ENCODE measurements at places on chromosomes 4 and X. TPM values are rescaled to one million over a fixed set of nuclear protein-coding genes. Genes with fewer than 3 reads are reported as not detected.

Gene HSD17B13
- not detected for total RNA-seq

Gene PCSK1N
- 2.0 TPM for total RNA-seq

GRCh38 chrX:128781506-128781905 lies 729.3 kb upstream of the ACTRT1 start:
- peaks cover 2% of the 10 kb centered on the region for H3K27me3 ChIP-seq
- peak; percentile 49 for DNase-seq
- H3K27ac ChIP-seq: no peak overlapping the region
- no peak overlapping the region for H3K4me3 ChIP-seq

GRCh38 chr4:1405636-1406393 lies 427 bp downstream of the NKX1-1 start:
- H3K27ac ChIP-seq: no peak overlapping the region
- H3K4me3 ChIP-seq: no peak overlapping the region
- peaks cover 3% of the 10 kb centered on the region for H3K4me1 ChIP-seq
- peaks cover 13% of the 10 kb centered on the region for H3K27me3 ChIP-seq

GRCh38 chr4:74190919-74191397 lies 33.0 kb downstream of the MTHFD2L start:
- H3K4me1 ChIP-seq: no peaks in the 10 kb centered on the region
- no peak overlapping the region for H3K27ac ChIP-seq
- no peak for DNase-seq
- H3K27me3 ChIP-seq: no peaks in the 10 kb centered on the region
- H3K36me3 ChIP-seq: no peaks in the 10 kb centered on the region
- no peak overlapping the region for H3K4me3 ChIP-seq

GRCh38 chrX:104130808-104131207 lies 18.5 kb downstream of the ZCCHC18 start:
- no peak for DNase-seq
- H3K4me3 ChIP-seq: peak overlapping the region; percentile 47
- H3K36me3 ChIP-seq: peaks cover 5% of the 10 kb centered on the region
- peaks cover 1% of the 10 kb centered on the region for H3K27me3 ChIP-seq

DNA sequence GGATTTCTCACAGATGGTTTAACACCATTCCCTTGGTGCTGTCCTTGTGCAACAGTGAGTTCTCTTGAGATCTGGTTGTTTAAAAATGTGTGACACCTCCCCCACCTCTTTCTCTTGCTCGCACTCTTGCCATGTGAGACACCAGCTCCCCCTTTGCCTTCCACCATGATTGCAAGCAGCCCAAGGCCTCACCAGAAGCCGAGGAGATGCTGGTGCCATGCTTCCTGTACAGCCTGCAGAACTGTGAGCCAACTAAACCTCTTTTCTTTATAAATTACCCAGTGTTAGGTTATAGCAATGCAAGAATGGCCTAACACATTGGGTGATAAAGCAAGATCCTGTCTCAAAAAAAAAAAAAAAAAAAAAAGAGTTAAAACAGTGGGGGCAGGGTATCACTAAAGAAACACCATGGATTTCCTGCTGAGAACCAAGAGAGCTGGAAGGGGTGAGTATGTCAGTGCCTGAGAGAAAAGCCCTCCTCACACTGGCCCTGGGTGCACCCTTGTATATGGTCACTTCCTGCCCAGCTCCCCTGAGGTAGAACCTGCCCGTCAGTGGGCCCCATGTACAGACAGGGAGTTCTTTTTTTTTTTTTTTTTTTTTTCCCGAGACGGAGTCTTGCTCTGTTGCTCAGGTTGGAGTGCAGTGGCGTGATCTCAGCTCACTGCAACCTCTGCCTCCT lies 46.4 kb downstream of the APOO start:
- H3K27me3 ChIP-seq: peaks cover 4% of the 10 kb centered on the region
- H3K36me3 ChIP-seq: peaks cover 4% of the 10 kb centered on the region
- H3K4me3 ChIP-seq: no peak overlapping the region
- no peaks in the 10 kb centered on the region for H3K4me1 ChIP-seq
- no peak for DNase-seq
- H3K27ac ChIP-seq: no peak overlapping the region

DNA sequence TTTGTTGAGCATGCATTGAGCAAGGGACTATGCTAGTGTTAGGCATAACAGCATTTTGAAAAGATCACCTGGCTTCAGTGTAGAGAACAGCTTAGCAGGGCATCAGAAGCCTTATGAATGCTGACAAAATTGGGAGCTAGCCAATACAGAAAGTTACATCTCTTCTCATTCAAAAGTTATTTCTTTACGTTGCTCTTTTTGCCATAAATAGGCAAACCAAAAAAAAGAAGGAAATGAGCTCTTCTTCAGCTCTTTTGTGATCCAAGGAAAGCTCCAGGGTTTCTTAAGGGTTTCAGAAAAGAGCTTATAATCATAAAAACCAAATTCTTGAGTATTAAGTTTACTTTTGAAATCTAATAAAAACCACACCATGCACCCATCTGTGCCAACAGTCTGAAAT lies 35.2 kb upstream of the LNX1 start:
- no peak overlapping the region for H3K27ac ChIP-seq
- H3K27me3 ChIP-seq: peaks cover 2% of the 10 kb centered on the region
- H3K4me3 ChIP-seq: no peak overlapping the region
- peaks cover 5% of the 10 kb centered on the region for H3K4me1 ChIP-seq

GRCh38 chrX:86930419-86930818 lies 587.2 kb upstream of the KLHL4 start:
- H3K27me3 ChIP-seq: no peaks in the 10 kb centered on the region
- H3K4me1 ChIP-seq: no peaks in the 10 kb centered on the region
- no peak overlapping the region for H3K27ac ChIP-seq
- H3K4me3 ChIP-seq: no peak overlapping the region

DNA sequence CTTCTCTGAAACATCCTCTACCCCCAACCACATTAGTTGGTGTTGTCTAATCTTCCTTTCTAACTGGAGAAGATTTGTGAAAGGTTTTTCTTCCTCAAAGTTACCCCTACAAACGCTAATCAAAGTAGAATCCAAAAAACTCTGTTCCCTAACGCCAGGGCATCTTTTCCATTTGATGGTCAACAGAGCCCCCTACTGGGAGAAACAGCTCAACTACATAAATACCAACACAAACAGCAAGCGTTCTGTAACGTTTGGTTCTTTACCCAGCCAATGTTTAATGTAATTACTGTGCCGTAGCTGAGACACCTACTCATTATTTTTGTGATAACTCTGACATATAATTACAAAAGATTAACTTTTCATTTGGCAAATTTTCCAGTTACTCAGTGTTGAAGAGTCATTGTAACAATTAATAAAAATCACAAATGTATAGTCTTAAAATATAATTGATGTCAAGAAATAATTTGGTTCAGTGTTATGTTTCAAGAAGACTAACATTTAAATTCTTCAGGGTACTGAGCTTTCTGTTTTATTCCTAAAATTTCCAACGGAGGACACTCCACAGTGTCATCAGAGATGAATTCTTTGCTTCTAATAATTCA lies 94.9 kb upstream of the TBC1D9 start:
- no peak overlapping the region for H3K27ac ChIP-seq
- H3K27me3 ChIP-seq: no peaks in the 10 kb centered on the region
- H3K4me1 ChIP-seq: peaks cover 4% of the 10 kb centered on the region
- H3K36me3 ChIP-seq: no peaks in the 10 kb centered on the region
- DNase-seq: peak; percentile 69
- no peak overlapping the region for H3K4me3 ChIP-seq

GRCh38 chr4:11669156-11669555 lies 240.5 kb upstream of the HS3ST1 start:
- H3K4me1 ChIP-seq: no peaks in the 10 kb centered on the region
- H3K36me3 ChIP-seq: no peaks in the 10 kb centered on the region
- H3K27ac ChIP-seq: no peak overlapping the region

DNA sequence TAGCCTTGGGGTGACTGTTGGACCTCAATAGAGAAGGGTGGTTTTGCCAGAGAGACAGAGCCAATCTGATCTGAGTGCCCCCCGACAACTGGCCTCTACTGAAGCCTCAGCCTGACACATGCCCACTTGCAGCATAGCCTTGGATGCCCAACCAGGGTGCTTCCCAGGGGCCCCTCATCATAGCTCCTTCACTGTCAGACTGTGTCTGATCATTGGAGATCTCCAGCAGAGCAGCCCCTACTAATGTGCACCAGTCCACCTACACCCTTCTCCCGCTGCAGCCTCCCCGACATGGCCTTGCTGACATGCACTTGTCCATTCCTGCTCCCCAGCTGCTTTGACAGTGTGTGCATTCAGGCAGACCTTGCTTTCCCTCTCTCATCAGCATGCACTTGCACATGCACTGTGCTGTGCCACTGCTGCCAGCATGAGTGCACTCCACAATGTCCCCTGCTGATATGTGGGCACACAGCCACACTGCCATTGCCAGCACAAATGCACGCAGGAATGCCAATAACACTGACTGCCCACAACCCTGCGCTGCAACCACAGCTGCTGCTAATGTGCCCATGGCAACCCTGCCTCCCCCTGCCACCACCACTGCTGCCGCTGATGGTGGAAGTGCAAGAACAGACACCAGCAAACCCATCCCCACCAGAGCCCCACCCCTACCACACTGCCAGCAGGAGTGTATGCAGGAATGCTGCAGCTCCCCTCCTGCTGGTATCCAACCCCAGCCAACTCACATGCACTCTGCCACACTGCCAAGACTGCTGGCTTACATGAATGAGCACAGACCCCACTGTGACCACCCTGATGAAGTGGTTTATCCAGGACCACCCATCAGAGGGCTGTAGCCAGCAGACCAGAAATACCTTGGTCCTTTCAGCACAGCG lies 68.1 kb upstream of the ZMAT1 start:
- H3K36me3 ChIP-seq: no peaks in the 10 kb centered on the region
- no peaks in the 10 kb centered on the region for H3K4me1 ChIP-seq
- no peak overlapping the region for H3K27ac ChIP-seq
- DNase-seq: no peak

- H3K27me3 ChIP-seq: peaks cover 2% of the 10 kb centered on the region
- H3K36me3 ChIP-seq: no peaks in the 10 kb centered on the region
- DNase-seq: no peak
Measured at GRCh38 chrX:50874876-50875275, 35.7 kb upstream of the BMP15 start.

Measured in endothelial cell (in vitro differentiated cells).